ENCODE measurements at places on chromosomes 2 and 18.
A peak's percentile ranks its signal among the peaks of the same experiment; 100 is the strongest.

DNA sequence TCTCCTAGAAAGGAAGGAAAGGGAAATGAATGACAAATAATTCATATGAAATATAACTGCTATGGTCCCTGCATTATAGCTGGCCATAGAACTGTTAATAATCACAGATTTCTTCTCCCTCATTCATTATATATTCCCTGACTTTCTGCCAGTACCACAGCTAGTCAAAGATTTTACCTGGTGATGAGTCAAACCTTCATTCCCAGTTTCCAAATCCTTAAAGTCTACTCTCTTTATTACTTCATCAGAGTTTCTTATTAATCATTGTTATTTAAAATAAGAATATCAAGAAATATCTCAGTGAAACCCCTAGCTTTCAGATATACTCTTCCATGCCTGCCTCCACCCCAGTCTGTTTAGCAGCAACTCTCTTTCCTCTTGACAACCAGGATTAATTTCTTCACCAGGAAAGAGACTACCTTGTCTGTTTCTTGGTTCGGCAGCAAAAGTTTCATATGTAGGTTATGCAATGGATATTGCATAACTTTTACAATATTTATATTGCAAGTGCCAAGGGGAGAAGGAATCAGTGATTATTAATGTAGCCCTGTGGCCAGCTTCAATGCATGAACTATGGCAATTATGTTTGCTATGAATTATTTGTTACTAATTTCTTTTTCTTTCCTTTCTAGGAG, 533.8 kb downstream of the FBXO15 start:
- no peak for DNase-seq

GRCh38 chr18:34971313-34971712, 69.9 kb upstream of the MAPRE2 start:
- peak; percentile 34 for DNase-seq

DNA sequence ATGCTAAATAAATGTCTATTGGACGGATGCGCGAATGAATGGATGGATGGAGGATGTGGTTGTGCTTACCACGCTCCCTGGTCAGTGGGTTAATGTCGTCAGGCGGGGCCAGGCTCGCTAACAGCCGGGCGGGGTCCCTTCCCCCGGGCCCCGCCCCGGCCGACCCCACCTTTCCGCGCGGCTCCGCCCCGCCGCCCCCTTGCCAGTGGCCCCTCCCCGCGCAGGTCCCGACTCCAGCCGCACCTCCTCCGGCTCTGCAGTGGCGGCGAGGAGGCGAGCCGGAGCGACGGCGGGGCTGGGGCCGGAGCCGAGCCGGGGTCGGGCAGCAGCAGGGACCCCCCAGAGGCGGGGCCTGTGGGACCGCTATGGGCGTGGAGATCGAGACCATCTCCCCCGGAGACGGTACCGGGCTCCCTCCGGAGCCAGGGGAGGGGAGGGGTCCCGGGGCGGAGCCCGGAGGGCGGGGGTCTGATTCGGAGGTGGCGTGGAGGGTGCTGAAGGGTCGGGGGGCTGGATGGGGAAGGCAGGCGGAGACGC, at the start of gene FKBP1B:
TSS of gene FKBP1B (plus strand) at position 257 of the 537 bp plus-strand sequence. CDS start at position 366, 109 bp downstream.
- no peak for DNase-seq

DNA sequence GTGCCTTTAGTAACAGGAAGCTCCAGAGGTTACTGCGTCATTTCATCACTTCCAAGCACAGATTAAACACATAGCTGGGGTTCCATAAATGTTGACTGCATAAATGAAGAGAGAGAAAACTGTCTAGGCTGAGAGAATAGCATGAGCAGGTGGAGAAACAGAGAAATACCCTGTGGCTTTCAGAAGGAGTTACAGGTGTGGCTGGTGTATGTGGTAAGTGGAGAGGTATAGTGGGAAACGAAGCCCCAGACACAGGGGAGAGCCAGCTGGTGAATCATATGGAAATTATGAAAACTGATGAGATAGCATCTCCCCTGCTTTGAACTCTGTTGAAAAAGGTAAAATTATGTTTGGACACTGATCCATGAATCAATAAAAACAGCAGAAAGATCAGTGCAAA, 807.4 kb upstream of the POU3F3 start:
- no peak for DNase-seq

DNA sequence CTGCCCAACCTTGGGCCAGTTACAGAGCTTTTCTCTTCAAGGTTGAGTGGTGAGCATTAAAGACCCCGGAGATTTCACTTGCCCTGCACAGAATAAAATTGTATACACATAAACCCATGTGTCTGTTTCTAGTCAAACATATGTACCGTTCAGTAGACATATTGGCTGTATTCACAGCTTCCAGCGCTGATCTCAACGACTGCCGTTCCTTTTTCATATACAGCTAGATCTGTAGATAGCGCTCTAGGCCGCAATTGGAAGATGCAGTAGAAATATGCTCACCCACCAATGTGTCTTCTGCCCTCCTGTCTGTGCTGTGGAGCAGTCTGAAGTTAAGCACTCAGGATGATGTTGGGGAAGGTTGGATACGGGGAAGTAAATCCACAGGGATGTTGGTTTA, 317.7 kb downstream of the SETBP1 start:
- DNase-seq: no peak

- DNase-seq: no peak
Measured at GRCh38 chr2:29954316-29954715, 32.9 kb upstream of the ALK start.

DNA sequence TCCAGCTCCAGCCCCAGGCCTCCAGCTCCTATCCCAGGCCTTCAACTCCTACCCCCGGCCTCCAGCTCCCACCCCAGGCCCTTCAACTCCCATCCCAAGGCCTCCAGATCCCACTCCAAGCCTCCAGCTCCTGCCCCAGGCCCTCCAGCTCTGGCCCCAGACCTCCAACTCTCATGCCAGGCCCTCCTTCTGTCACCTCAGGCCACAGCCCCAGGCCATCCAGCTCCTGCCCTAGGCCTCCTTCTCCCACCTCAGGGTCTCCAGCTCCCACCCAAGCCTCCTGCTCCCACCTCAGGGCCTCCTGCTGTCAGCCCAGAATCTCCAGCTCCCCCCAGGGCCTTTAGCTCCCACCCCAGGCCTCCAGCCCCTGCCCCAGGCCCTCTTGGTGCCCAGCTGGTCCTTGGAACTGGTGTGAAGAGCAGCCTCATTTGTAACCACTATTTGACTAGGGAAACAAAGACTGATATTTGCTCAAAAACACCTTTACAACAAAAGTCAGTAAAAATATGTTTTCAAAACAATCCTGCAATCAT, 67.8 kb upstream of the SALL3 start:
- no peak for DNase-seq

- DNase-seq: peak; percentile 90
Measured at GRCh38 chr2:224412141-224413015, 10.5 kb upstream of the FAM124B start.

GRCh38 chr2:226376516-226377180, 423.0 kb downstream of the IRS1 start:
- no peak for DNase-seq

DNA sequence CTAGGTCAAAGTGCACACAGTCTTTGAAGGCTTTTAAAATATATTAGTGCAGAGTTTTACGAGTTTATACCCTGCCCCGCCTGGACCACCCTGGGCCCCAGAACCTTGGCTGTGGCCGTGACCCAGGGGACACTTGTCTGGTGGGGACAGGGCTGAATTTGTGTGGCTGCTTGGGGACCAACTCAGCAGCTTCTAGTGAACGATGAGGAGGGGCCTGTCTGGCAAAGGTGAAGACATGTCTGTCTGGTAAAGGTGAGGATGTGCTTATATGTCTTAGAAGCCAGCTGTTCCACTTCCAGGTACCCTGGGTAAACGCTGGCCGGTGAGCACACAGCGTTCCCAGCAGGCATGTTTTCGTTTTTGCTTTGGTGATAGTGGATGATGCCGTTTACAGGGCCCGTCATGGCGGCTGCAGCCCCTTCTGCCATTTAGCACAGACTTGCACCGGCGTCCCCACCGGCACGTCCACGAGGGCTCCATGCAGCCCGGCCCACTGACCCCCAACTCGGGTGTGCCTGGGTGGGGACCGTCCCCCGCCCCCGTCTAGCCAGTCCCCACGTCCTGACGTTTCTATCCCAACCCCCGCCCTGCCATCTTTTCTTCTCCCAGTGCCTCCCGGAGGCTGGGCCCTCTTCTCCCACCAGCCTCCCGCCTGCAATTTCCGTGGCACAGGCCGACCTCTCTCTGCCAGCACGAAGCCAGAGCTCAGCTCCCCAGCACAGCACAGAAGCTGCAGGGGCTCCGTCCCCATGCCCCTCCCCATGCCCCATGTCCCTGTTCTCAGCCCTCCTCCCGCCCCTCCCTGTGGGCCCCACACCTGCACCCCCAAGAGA, 67.8 kb downstream of the SLC66A2 start:
- no peak for DNase-seq

Data from epithelial cell of prostate (primary cell).